ENCODE measurements at places on chromosomes 2 and 18.

- no peak for DNase-seq
These were observed 40.1 kb downstream of the MTCL1 start for GRCh38 chr18:8745355-8746014.

DNA sequence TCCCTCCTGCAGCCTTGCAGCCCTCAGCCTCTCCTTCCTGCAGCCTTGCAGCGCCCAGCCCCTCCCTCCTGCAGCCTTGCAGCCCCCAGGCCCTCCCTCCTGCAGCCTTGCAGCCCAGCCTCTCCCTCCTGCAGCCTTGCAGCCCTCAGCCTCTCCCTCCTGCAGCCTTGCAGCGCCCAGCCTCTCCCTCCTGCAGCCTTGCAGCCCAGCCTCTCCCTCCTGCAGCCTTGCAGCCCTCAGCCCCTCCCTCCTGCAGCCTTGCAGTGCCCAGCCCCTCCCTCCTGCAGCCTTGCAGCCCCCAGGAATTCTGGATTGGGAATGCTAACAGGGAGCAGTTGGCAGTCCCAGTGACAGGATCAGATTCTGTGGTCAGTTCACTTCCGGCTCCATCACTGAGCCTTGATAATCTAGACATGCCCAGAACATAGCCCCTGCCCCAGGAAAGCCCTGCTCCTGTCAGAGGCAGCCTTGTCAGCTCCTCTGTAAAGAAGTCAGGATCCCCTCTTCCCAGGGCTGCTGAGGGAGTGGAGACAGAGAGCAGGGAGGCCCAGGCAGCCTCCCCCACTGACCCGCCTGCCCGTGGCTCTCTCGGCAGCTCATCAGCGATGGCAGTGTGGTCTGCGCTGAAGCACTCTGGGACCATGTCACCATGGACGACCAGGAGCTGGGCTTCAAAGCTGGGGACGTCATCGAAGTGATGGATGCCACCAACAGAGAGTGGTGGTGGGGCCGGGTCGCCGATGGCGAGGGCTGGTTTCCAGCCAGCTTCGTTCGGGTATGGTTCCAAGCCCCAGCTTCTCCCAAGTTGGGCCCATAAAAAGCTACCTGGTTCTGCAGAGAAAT, 54.8 kb downstream of the FAM168B start:
- DNase-seq = no peak

GRCh38 chr2:230413479-230413878, 2.5 kb upstream of the SP100 start:
- DNase-seq = no peak

DNA sequence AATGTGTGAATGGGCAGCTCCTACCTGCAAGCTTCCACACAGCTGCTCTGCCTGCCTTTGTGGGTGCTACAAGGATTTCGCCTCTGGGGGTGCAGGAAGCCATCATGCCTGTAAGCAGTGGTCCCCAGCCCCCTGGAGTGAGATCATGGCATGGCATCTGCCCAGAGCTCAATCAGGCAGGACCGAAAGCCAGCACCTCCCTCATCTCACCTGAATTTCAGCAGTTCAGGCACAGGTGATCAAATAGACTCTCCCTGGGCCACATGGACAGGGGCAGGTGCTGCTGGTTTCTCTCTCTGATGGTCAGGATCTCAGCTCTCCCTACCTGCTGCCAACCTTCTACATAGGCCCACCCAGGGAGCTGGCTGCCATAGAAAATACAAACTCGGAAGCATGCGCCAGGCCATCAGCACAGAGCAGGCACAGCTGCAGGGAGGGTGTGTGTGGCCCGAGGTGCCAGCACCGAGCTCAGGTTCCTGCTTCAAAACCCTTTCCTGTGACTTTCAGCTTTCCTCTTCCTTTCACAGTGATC, 133.2 kb upstream of the ID2 start:
- DNase-seq = no peak

- DNase-seq = peak; percentile 54
These were observed 247.8 kb upstream of the SIX2 start for GRCh38 chr2:45256867-45257641.

- peak; percentile 32 for DNase-seq
These were observed 39.8 kb downstream of the TTN start for GRCh38 chr2:178767094-178768060.

DNA sequence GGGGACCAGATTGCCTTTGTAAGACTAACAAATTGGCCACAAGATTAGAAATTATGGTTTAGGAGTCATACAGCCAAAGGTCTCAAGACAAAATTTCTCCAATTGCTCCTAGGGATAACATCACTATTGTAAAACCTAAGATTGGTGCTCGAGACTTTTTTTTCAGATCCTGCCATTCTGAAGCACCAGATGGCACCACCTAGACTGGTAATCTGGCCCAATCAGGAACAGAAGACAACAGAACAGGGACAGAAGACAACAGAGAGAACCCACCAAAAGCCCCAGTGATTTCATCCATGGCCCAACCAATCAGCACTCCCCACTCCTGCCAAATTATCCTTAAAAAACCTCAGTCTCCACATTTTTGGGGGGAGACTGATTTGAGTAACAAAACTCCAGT, 66.8 kb downstream of the LINC00305 start:
- no peak for DNase-seq

GRCh38 chr2:141399270-141399669, 731.5 kb downstream of the LRP1B start:
- DNase-seq = no peak
